ENCODE measurements at places on chromosomes 3 and 15.

DNA sequence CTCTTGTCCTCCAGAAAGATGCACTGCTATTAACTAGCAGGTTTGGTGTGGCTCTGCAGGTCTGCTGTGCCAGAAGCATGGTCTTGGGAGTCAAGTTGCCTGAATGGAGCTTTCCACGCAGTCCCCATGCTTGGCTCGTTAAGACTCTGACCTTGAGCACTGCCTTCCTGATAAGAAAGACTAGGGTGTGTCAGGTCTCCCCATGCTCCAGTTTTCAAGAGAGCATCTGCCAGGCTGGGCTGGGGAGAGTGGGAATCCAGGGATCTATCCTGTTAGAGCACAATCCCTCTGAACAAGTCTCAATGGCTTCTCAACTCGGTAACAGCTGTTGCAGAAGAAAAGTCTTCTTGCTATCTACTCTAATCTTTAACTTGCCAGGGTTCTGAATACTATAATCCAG, 98.2 kb downstream of the TJP1 start:
- DNase-seq = no peak

DNA sequence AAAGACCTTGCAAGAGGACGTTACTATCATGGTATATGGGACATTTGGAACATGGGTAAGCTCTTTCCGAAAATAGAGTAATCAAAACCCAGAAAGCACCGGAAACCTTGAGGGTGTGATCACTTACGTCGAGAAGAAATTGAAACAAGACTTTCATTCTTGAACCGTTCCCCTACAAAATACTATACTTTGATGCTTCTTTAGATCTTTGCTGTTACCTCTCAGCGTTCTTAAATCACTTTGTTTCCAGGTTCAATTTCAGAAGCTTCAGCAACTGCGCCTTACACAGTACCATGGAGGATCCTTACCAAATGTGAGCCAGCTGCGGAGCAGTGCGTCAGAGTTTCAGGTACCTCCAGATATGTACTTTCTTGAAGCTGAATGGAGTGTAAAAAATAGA, 10.1 kb downstream of the CRTC3 start:
- no peak for DNase-seq

DNA sequence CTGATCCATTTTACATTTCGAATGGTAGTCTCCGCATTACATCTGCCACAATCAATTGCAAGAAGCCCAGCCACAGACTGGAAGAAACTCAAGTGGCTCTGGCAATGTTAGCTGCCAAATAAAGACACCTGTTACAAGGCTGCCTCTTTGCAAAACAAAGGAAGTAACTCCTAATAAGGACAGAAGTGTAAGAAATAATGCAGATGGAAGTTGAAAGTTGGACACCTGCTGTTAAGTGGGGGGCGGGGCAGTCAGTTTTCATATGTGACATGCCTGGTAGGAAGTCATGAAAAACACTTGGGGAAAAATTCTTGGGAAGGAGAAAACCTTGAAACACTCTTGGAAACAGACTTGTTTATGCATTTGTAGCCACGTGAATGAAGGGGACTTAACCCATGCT, 54.1 kb upstream of the ATP2C1 start:
- no peak for DNase-seq

DNA sequence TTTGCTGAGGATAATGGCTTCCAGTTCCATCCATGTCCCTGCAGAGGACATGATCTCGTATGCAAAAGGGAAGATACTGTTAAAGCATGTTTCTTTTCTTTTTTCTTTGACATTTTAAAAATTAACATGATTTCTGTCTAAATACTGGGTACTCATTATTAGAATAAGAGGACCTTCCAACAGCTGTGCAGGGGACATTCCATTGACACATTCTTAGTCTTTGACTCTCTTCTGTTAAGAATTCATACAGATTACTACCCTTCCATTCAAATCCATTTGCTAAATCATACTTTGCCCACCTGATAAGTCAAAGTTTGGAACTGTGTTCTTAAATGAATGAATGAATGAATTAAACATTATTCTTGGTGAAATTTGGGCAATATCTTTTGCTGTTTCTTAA, 5.1 kb upstream of the CP start:
- no peak for DNase-seq

- no peak for DNase-seq
Observed at GRCh38 chr3:150346981-150347863, 60.9 kb upstream of the TSC22D2 start.

- DNase-seq = no peak
Observed at GRCh38 chr15:80423215-80423614, 19.0 kb downstream of the ARNT2 start.

DNA sequence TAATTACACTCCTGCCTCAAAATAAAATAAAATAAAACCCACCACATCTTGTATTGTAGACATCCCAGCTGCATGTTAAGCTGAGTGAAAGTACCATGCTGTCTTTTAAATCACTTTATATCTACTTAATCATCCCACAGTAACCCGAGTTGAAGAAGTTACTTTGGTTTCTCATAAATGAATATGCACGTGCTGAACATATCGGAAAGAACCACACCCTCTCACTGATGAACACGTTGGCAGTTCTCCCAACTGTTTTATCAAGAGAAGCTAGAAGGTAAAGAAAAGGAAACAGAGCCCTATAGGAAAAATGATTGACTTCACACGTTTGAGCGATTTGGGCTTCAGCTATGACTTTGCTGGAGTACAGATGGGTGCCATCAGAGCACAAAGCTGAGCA, 15.9 kb upstream of the TM4SF19 start:
- no peak for DNase-seq

GRCh38 chr3:194962056-194962455, 276.4 kb downstream of the FAM43A start:
- no peak for DNase-seq

DNA sequence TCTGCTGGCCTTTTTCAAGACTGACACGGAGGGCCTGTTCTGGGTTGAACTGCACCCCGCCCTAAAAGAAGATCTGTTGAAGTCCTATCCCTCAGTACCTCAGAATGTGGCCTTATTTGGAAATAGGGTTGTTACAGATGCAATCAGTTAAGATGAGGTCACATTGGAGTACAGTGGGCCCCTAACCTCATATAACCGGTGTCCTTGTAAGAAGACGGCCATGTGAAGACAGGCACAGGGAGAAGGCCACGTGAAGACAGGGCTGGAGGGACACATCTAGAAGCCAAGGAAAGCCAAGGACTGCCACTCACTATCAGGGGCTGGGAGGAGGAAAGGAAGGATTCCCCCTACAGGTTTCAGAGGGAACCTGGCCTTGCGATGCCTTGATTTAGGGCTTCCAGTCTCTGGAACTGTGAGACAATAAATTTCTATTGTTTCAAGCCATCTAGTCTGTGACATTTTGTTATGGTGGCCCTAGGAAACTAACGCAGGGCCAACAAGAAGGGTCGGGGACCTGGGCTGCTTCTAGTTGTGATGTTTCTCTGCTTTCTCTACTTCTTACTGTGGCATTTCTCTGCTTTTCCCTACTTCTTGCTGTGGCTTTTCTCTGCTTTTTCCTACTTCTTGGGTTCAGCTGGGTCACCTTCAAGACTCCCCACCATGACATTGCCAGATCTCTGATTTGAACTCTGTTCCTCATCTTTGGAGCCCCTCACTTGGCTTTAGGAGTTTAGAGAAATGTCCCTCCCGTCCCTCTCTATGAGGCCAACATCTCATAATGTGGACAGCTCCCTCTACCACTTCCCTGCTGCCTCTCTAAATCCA, 4.8 kb upstream of the CCDC174 start:
- DNase-seq = no peak

GRCh38 chr15:83665480-83665879, 11.6 kb downstream of the ADAMTSL3 start:
- no peak for DNase-seq

DNA sequence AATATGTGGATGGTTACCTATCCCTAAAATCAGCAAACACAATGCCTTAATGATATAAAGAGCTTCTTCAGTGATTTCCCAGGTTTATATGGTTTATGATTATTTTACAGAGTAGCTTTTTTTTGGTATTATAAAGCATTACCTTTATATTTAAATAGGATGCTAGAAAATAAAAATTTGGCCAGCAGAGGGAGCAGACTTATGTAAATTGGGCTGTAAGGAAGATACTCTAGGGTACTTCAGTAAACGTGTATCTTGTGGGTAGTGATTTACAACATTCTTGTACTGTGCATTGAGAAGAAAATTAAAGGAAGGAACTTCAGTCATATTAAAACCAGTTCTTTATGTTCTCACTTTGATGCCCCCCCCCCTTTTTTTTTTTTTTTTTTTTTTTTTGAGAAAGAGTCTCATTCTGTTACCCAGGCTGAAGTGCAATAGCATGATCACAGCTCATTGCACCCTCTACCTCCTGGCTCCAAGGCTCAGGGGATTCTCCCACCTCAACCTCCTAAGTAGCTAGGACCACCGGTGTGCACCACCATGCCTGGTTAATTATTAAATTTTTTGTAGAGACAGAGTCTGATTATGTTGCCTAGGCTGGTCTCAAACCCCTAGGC, 167.9 kb downstream of the BBX start:
- DNase-seq = no peak

DNA sequence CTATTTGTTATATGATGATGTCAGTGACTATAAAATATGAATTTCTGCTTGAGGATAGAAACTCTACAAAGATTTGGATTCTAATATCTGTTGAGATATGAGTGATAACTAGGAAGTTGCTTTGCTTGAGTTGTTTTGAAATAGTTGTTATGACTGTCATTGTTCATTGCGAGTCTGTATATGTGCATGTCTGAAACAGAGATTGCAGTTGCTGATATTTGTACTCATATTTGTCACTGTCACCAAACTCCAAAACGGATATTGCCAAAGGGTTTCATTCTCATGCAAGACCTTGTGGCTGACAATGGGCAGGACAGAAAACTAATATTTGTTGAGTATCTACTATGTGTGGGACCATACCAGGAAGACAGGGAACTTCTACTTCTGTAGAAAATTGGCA, 240.2 kb downstream of the CD47 start:
- no peak for DNase-seq

- no peak for DNase-seq
Observed at GRCh38 chr3:156293566-156293965, 173.2 kb downstream of the KCNAB1 start.

DNA sequence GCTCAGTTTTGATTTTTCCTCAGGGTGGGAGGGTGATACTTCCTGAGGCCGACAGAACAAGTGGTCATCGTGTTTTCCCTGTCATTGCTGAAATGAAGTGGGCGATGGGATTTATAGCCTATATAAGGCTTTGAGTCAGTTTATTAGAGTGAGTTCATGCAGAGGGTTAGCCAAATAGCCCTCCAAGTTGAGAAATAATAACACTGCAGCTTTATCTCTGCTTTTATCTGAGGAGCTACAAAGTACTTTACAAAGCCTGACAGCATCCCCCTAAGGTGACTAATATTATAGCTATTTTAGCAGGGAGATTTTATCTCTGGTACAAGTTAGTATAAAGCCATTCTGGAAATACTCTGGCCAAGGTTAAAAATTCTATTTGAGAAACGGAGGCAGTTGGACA, 389.6 kb downstream of the MFSD1 start:
- no peak for DNase-seq

- no peak for DNase-seq
Observed at GRCh38 chr15:93823971-93824913, 407.1 kb upstream of the MCTP2 start.

- DNase-seq = no peak
Observed at GRCh38 chr3:64417816-64418215, 192.6 kb upstream of the PRICKLE2 start.

DNA sequence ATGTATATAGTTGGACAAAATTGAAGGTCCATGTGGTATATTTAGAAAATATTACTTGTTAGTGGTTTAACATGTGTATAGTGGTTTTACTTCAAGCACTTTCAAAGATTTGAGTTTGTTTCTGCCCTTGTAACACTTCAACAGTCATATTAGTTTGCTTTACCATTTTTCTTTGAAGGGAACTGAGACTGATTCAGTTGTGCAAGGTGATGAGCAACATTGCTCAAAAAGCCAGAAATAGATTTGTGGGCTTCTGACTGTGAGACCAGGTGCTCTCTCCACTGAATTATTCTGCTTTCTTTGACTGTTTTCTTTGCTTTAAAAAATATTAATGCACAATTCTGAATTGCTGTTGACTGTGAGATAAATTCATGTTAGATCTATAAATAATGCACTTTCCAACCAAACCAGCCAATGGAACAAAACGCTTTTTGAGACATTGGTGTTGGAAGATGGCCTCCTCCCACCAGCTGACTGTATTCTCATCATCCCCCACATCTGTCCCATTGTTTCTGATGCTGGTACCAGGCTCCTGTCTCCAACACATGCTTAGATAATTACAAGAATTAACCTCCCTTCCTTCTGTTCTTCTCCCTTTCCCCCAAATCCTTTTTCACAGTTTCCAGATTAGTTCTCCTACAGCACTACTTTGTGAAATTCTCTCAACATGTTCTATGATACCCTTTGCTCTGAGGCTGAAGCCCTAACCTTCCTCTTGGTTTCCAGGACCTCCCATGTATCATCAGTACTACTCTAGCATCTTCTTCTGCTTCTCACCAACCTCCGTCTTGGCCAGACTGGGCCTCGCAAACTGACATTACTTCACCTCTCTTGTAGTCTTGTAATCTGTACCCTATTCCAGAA, 27.9 kb downstream of the PLCL2 start:
- DNase-seq = no peak

DNA sequence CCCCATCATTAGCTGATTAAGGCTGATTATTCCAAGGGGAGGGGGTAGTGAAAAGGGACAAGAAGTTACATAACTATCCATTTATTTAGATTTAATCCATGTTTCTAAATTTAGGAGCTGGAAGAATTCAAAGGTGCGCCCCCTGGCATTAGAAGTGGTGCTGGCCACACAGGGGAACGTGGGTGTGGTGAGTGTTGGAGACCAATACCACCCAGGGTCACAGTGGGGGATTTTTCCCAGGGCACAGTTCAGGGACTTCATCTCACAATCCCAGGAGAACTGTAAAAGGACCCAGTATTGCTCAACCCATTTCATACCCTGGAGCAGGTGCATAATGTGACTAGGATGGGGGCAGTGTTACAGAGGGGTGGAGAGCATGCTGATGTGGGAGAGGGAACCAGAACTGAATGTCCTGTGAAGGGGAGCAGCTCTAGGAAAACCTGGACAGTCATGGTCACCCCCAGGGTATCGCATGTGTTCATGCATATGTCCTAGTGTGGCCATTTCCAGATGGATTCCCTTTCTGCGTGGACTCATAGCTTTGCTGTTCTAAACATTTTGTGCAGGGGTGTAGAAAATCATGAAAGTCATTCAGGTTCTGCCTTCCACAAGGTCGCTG, 110.3 kb downstream of the LSM3 start:
- DNase-seq = no peak

GRCh38 chr3:73096169-73096568, 34.7 kb downstream of the EBLN2 start:
- DNase-seq = no peak

- no peak for DNase-seq
Observed at GRCh38 chr3:162171970-162172369, 675.4 kb downstream of the OTOL1 start.

Data from activated CD8-positive, alpha-beta memory T cell treated with anti-CD3 and anti-CD28 coated beads for 1 hour (primary cell).